Vagina (tissue), 2 donors: ENCODE measurements at places on chromosomes 3 and 15.

- DNase-seq: no peak
Observed at GRCh38 chr3:121483290-121483689, 62.5 kb downstream of the POLQ start.

DNA sequence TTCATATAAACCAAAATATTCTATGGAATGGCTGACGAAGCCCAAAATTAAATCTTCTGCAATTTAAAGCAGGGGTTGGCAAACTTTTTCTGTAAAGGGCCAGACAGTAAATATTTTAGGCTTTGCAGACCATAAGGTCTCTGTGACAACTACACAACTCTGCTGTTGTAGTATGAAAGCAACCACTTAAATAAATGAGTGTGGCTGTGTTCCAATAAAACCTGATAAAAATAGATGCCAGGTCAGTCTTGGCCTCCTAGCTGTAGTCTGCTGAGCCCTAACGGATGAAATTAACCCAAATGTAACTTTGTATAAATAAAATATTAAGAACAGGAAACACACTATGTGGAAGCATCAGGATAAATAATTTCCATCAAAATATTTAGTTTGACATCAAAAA, 104.2 kb downstream of the FBXL22 start:
- no peak for DNase-seq

DNA sequence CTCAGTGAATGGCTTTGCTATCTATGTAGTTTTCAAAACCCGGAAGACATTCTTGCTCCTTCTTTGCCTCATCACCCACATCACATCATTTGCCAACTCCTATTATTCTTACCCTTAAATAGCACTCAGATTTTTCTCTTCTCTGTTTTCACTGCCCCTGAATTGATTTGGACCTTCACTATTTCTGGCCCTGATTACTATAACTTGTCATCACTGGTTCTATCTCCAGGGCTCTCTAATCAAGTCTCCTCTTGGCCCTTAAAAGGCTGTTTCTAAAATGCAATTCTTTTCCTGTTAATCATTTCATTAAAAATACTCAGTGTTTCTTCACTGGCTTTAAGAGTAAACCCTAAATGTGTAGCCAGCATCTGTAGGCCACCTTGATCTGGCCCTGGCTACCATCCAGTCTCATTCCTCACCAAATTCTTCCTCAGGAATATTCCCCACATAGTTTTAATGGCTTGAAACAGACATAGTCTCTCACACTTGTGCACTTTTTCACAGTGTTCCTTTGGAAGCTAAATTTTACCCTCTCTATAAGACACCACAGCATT, 437.1 kb upstream of the CBLB start:
- no peak for DNase-seq

DNA sequence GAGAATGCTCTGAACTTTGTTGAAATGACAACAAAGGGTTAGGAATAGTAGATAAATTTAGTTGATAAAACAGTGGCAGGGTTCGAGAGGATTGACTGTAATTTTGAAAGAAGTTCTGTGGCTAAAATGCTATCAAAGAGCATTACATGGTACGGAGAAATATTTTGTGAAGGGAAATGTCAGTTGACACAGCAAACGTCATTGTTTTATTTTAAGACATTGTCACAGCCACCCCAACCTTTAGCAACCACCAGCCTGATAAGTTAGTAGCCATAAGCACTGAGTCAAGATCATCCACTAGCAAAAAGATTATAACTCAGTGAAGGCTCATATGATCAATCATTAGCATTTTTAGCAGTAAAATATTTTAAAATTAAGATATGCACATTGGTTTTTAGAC, 8.7 kb upstream of the ST3GAL6 start:
- no peak for DNase-seq

- no peak for DNase-seq
Observed at GRCh38 chr3:19961960-19962359, 15.1 kb downstream of the RAB5A start.

GRCh38 chr3:195570912-195571311, 12.8 kb downstream of the APOD start:
- no peak for DNase-seq

DNA sequence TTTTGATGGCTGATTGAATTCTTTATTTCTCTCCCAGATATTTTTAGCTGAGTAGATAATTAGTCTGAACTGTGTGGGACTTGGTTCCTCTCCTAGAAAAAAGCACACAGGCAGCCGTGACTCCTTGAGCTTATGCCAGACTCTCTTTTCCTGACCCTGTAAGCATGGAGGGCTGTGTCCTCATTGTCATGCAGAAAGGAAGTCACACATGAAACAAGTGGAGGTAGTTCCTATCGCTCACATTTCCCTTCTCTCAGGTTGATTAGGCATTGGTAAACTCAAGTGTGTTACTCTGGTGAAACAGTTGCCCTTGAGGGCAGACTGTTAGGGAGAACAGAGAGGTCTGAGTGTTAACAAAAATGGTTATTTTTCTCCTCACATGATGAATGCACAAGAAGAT, 6.3 kb upstream of the RTP4 start:
- no peak for DNase-seq

GRCh38 chr3:28674212-28674611, 325.6 kb upstream of the AZI2 start:
- no peak for DNase-seq

GRCh38 chr15:75840659-75841058, 2.6 kb upstream of the UBE2Q2 start:
- DNase-seq: no peak

- DNase-seq: no peak
Observed at GRCh38 chr15:86743283-86743903, 663.7 kb downstream of the AGBL1 start.

DNA sequence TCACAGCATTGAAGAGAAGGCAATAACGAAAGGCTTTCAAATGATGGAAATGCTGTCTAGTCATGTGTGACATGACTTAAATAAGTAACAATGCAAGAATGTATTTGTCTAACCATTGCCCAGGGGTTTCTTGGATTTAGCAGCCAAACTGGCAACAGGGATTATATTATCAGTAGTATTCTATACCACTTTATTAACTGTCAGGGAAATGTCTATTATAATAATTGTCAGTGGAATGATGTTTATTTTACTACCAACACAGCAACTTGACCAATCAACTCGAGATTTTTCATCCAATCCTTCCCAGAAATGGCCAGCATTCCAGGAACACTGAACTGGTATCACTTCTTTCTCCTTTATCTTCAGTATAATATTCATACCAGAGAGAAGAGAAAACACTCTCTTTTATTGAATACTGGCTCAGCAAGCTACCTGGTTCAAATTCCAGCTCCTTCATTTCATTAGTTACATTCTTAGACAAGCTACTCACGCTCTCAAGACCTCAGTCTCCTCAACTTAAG, 66.2 kb downstream of the FOXP1 start:
- no peak for DNase-seq

DNA sequence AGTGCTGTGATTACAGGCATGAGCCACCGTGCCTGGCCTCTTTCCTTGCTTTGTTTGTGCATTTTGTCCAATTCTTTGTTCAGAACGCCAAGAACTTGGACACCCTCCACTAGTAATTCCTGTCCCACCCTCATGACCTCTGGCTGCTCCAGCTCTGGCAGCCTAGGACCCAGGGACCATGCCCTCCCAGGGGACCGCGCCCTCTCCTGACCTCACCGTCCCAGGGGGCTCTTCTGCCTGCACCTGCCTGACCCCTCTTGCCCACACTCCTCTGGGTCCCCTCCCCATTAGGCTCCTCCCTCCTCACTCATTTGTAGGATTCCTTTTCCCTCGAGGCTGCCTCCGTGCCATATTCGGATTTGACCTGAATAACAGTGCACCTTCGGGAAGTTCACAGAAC, 41.1 kb downstream of the FSD2 start:
- DNase-seq: no peak

DNA sequence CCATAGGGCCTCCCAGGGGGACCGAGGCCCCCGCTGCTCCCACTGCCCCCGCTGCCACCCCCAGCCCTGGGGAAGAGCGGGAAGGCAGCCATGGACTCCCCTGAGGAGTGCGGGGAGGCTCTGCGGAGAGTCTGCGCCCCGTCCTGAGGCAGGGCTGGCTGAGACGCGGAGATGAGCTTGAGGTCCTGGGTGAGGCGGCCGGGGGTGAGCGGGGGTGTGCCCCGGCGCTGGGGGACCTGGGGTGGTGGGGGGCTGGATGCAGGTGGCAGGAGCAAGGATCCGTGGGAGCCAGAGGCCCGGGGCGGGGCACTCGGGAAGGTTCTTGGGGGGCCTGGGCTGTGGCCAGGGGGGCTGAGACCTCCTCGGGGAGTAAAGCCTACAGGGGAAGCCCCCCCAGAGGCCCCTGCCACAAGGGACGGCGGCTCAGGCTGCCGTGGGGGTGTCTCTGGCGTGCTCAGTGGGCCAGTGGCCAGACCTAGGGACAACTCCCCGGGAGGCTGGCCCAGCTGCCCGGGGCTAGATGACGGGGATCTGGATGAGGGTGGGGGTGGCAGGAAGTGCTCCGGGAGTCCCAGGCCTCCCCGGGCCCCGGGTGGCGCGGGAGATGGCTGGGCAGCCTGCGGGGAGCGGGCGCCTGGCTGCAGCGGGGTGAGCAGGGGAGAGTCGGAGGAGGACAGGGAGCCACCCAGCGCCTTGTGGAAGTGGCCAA, 45.9 kb downstream of the HCN4 start:
- DNase-seq: no peak
